ENCODE measurements at places on chromosomes 5 and 9. TPM values are rescaled to one million over a fixed set of nuclear protein-coding genes. Genes with fewer than 3 reads are reported as not detected.

Gene SHISAL2B
- polyA plus RNA-seq, result not detected

Gene PCDHA13
- 0.26 TPM for polyA plus RNA-seq

Gene FRMD3
- polyA plus RNA-seq, result 4.5 TPM

Gene TRPM6
- polyA plus RNA-seq, result 0.16 TPM

Gene LCN9
- not detected for polyA plus RNA-seq

Gene IGIP
- 5.6 TPM for polyA plus RNA-seq

Gene TLR4
- polyA plus RNA-seq, result 17.6 TPM

Gene PCDHB3
- polyA plus RNA-seq, result 1.4 TPM

Gene MCIDAS
- polyA plus RNA-seq, result not detected

Gene FCN2
- 32.9 TPM for polyA plus RNA-seq

Gene STXBP1
- 61.6 TPM for polyA plus RNA-seq

Gene ADAMTS12
- polyA plus RNA-seq, result 5.1 TPM

Gene FBXL17
- 18.5 TPM for polyA plus RNA-seq

Gene RPS23
- polyA plus RNA-seq, result 995 TPM
